ENCODE measurements at places on chromosomes 6 and 20. TPM values are rescaled to one million over a fixed set of nuclear protein-coding genes. Genes with fewer than 3 reads are reported as not detected.
A peak's percentile ranks its signal among the peaks of the same experiment; 100 is the strongest.

The SLC17A3 gene
- 0.42 TPM for total RNA-seq

DNA sequence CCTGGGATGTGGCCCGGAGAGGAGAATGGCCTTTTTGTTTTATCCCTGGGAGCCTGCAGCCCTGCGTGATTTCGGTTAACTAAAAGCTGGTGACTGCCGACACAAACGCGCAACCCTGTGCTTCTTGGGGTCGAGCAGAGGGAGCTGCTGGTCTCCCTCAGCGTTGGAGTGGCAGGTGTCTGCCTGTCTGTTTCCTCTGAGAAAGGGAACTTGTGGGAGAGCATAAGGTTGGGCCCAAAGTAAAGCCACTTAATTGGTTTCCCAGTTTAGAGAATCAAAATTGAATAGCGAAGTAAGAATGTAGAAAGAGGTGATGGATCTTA is 500 bp downstream of the LTV1 start:
- DNase-seq = no peak

- no peak for DNase-seq
Measured at GRCh38 chr6:13590574-13591153, 16.3 kb downstream of the SIRT5 start.

- no peak for DNase-seq
Measured at GRCh38 chr20:62878244-62879038, 16.8 kb upstream of the TCFL5 start.

DNA sequence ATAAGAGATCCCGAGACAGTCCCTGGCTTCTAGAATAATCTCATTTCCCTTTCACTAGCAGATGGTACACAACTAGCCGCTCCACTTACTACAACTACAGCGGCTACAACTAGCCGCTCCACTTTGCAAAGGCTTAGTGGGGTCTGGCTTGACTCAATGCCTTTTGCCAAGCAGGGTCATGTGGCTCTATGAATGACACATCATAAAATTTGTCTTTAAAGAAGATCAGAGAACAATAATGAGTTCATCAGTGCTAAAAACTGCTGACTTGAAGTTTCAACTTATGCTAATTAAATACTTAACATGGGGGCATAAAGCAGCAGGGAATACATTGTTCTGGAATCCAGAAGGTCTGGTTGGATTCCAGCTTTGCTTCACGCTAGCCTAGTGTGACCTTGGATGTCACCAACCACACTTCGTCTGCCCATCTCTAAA is 2.0 kb upstream of the MICAL1 start:
- no peak for DNase-seq

- DNase-seq = no peak
Measured at GRCh38 chr20:23165964-23166363, 79.8 kb upstream of the CD93 start.

GRCh38 chr6:2998998-2999617 is 586 bp upstream of the NQO2 start:
- DNase-seq = no peak

GRCh38 chr20:38935285-38935684 is 9.1 kb downstream of the FAM83D start:
- no peak for DNase-seq

- no peak for DNase-seq
Measured at GRCh38 chr20:21141825-21142224, 15.9 kb downstream of the KIZ start.

DNA sequence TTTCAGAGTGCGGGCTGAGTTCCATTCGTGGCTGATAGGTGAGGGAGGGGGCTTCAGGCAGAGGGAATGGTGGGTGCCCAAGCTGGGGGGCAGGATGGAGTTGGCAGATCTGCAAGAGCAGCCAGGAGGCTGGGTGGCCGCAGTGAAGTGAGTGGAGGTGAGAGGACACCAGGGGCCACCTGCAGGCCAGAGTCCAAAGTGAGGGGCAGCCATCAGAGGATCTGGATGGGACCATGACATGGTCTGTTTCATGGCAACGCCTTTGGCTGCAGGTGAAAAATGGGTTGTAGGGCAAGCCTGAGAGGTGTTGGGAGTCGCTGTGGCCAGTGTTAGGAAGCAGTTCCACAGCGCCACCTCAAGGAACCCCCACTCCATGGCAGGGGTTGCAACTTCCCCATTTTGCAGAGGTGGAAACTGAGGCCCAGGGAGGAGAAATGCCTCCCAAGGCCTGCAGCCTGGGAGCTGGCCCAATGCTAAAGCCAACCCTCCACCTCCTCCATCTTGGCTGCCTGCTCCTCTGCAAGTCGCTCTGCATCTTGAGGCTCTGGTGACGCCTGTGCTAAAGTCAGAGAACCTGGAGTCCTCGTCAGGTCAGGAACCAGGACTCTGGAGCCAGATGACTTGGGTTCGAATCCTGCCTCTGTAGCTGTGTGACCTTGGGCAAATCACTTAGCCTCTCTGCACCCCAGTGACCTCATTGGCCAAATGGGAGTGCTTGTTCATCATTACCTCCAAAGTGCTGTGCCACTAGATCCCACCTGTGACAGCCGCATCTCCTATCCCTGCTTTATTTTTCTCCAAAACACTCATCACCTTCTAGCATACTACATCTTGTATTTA is 153.8 kb downstream of the CEBPB start:
- no peak for DNase-seq

DNA sequence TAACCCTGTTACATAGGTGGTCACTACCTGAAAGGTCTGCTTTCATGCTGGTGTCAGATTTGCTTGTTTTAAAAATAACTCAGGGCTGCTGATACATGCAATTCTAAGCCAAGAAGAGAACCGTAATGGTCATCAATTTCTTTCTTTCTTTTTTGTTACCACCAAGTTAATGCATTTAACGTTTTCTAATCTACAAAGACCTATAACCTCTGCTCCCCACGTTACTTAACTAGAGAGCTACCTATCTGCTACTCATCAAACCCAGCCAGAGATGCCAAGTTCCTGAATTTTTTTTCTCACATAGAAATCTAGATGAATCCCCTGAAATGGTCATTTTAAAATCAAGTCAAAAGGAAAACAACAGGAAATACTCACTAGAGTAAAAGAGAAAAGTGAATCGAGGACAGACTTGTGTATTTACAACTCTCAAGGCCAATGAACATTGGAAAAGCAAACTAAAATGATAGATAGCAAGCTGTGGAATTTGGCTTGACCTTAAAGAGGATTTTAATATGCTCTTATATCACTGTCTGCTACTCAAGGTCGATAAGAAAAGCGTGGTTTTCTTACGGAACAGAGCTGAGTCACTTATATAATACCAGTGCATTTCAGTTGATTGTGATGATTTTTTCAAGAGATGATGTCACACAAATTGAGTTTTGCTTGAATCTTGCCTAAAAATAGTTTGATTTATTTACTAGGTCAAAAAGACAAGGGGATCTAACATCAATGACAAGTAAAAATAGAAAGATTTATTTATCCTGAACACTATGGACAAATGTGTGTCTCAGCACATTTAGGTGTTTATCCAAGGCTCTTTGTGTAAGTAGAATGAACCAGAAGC is 67.9 kb downstream of the SGK1 start:
- DNase-seq = no peak

The ABHD12 gene
- 30.9 TPM for total RNA-seq

- no peak for DNase-seq
Measured at GRCh38 chr6:125077453-125077852, 76.1 kb upstream of the TPD52L1 start.

GRCh38 chr6:14826456-14826855 is 419.4 kb upstream of the JARID2 start:
- DNase-seq = no peak

DNA sequence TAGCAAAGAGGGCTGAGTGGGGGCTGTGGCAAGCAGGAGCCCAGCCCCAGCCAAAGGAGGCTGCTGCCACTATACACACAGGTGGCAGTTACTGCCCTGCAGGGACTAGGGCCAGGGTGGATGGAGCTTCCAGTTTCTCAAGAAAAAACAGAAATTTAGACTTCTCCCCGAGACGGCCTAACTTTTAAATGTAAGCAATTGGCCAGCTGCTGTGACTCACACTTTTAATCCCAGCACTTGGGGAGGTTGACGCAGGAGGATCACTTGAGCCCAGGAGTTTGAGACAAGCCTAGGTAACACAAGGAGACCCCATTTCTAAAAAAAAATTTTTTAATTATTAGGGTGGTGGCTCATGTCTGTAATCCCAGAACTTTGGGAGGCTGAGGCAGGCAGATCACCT is 98.2 kb upstream of the NFATC2 start:
- DNase-seq = no peak

GRCh38 chr20:37299718-37300528 is 10.5 kb downstream of the MANBAL start:
- DNase-seq = no peak

- DNase-seq = no peak
Measured at GRCh38 chr6:14412026-14412425, 294.5 kb downstream of the CD83 start.

The SRPK1 gene
- 28.4 TPM for total RNA-seq

The ZBTB46 gene
- total RNA-seq = 17.9 TPM

- no peak for DNase-seq
Measured at GRCh38 chr6:92468066-92468465, 951.3 kb downstream of the EPHA7 start.

- no peak for DNase-seq
Measured at GRCh38 chr6:19896693-19897010, 59.5 kb downstream of the ID4 start.

DNA sequence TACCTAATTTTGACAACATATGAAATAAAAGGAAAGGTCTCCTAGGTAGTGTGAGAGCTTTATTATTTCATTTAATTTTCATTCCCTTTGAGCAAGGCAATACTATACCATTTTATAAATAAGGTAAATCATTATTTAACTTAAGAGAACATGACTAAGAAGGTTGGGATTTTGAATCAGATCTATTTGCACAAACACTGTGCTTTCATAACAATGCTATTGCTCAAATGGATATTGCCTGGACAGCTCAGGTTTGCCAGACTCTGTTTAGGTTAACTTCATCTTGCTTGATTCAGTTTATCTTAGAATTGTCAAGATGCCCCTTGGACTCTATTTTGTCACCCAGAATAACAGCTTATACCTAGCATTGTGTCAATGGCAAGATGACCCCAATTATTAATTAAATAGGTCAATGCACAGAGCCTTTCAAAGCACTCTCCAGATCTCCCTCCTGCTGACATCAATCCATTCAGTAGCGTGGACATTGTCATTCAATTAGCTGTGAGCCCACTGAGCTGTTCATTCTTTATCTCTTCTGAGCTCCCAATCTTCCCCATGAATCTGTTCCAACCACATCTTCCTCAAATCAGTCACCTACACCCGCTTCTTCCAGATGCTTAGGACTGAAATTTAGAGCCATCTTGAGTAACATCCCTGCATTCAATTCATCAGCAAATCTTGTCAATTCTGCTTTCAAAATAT is 42.1 kb upstream of the TMEM30A start:
- DNase-seq = no peak

The ABHD16B gene
- total RNA-seq = not detected

- no peak for DNase-seq
Measured at GRCh38 chr20:62970307-62971210, 18.1 kb downstream of the SLC17A9 start.

DNA sequence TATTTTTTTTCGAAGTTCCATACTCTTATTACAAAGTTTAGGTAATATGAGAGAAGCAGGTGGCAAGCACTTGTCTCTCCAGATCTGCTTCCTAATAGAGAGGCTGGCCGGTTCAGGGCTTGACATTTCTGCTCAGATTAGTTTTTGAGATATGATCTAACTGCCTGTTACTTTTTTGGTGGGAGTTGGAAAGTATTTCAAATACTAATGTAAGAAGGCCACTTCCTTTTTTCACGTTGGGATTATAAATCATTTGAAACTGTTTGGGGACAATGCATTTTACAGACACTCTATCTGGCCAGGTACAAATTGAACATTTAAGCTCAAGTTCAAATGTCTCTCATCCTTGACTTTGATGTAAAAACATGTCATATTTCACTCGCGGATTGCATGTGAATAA is 222.1 kb upstream of the SULF2 start:
- no peak for DNase-seq

GRCh38 chr6:1394514-1395463 is 5.4 kb downstream of the FOXF2 start:
- no peak for DNase-seq

The OLIG3 gene
- not detected for total RNA-seq

- DNase-seq = no peak
Measured at GRCh38 chr6:8086755-8087306, 15.5 kb downstream of the EEF1E1 start.

The NNAT gene
- total RNA-seq = 0.25 TPM

- no peak for DNase-seq
Measured at GRCh38 chr6:119978274-119978889, 628.8 kb upstream of the MAN1A1 start.

DNA sequence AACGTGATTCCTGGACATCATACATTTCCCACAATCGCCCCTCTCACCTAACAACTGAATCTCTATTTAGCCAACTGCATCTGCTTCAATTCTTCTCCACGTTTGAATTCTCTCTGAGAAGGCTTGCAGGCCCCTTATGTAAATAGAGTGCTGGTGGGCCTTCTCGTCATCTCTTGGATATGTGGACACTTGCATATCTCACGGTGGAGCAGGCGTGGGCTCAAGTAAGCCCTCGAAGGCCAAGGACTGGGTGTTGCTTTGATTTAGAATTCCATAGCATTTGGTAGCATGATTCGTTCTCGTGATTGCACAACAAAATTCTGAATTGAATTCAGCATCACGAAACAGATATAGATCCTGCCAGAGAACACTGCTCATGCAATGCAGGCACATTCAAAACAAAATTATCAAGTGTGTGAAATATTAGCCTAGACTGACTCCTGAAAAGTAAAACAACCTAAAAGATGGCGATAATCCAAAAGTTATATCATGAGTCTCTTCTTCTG is 613.6 kb downstream of the TFAP2A start:
- no peak for DNase-seq

The GJA1 gene
- total RNA-seq = 46.3 TPM

DNA sequence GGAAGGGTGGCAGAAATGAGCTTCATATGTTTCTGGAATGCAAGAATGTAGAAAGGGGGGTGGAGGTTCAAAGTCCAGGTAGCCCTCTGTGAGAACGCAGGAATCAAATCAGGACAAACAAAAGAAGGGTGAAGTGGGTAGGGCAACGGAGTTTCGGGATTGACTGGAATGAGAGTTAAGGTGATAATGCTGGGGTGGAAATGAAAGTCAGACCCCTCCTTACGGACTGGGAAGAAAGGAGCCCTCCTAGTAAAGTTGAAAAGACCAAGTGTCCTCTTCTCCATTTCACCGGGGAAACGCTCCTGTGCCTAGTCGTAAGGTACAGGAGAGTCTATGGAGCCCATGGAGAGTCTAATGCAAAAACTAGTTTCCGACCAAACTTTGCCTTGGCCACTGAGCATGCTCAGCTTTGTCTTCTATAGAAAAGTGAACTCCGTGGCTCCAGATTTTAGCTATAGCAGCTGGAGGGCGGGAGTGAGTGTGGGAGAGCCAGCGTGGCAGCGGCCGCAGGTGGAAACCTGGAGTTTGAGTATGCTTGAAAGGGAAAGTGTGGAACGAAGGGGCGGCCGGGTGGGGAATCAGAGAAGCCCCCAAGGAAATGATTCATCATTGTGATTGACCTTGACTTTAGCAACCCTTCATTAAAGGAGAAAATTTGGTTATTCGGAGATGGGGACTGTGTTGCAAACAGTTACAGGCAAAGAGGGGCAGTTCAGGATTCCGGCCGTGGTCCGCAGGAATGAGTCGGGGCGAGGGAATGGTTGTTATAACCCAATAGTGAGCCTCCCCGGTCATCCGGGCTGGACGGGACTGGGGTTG is 1.3 kb upstream of the LRRC1 start:
- peak; percentile 28 for DNase-seq

- no peak for DNase-seq
Measured at GRCh38 chr20:23361119-23361475, 885 bp upstream of the GZF1 start.
